Activated gamma-delta T cell treated with Interleukin-2 at 50 U/mL for 16 hours (primary cell): ENCODE measurements at places on chromosomes 7 and 10.

DNA sequence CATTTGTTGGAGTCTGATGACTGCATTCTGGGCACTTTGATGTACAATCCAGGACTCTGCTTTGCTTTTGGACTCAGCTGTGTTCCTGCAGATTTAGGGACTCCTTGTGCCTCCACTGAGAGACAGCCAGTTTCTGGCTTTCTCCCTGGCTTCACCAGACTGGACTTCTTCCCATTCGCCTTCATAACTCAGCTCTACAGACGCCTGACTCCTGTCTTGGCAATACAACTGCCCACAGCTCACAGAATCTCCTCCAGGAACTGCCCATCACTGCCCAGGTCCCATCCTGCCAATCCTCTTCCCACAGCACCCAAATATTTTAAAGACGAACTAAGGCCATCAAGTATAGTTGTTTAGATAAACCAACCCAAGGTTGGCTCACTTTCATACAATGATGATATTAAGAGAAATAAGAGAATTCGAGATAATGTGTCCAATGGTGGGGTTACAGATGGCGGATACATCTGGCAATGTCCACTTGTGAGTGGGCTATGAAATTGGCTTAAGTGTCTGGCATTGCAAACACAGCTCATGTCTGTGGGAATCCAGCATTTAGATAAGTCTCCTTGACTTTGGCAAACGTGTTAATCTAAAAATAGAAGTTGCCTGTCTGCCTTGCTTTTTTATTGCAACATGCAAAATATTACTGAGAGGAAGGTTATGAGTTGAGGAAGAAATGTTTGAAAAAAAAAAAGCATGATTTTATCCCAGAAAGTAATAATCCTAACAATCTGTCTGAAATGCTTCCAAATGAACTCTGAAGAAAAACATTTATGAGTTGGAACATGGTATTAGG lies 95.1 kb downstream of the ITGA8 start:
- no peak for DNase-seq

DNA sequence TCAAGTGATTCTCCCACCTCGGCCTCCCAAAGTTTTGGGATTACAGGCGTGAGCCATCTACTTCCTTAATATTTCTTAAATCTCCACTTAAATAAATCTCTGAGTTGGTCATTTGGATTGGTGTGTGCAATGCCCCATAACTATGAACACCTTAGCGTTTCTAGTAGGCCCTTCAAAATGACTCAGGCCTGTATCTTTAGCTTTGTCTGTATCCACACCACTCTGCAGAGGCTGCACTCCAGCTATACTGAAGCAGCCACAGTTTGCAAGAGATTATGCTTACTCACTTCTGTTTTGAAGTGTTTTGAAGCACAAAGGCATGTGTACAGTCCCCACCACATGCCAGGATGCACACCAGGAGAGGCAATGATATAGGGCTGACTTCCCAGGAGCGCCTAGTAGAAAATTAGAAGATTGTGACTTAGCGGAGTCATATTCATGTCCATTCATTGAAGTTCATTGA lies 2.4 kb upstream of the ST7 start:
- DNase-seq = no peak

DNA sequence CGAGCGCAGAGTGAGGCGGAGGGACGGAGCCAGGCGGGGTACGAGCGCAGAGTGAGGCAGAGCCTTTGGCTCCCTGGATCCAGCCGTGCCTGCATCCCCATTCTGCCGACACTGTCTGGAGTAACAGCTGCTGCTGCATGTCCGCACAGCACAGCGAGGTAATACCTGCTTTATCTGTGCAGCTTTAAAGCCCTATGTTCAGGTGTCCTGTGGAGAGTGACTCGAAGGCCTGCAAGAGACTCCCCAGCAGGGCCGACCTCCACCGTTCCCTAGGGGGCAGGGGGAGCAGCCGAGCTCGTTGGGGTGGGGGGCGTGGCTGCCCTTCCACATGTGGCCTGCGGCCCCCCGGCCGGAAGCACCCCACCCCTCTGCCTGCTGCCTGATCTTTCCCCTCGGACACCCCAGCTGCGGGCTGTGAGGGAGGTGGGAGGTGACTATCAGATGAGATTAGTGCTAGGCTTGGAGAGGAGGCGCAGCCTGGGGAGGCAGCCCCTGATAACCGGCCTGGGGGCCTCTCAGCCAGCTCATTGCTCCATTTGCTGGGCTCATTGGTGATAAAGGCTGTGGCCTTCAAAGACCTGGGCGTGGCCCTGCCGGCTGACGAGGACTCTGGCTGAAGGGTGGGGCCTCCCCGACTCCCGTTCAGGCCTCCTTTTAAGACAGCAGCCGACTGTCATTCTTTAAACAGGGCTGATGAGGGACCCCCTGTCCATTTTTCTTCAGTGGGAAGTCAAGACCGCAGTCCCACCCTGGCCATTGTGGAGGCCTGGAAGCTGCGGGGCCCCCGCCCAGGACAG lies 8.0 kb downstream of the VENTX start:
- no peak for DNase-seq

DNA sequence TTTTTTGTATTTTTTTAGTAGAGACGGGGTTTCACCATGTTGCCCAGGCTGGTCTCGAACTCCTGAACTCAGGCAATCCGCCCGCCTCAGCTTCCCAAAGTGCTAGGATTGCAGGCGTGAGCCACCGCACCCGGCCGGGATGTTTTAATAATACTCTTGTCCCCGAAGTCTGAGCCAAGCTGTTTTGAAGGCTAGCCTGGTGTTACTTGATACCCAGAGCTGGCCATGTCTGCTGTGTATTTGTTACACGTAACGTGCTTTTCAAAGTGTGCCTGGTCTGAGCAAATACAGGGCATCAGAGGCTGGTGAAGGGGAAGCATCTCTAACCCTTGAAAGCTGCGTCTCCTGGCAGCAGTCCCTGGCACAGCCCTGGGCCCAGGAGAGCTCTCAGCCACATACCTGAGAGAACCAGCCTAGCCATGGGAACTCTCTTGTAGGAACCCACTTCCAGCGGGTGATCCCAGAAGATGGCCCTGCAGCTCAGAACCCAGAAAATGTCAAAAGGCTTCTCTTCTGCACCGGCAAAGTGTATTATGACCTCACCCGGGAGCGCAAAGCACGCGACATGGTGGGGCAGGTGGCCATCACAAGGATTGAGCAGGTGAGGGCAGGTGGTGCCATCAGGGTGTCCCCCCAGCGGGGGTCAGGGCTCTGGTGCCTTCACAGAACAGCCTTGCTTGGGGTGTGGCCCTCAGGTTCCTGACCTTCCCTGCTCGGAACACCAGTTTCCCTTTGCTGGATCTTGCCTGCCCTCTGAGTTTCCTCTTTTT lies 41.7 kb upstream of the ZMIZ2 start:
- DNase-seq = no peak

DNA sequence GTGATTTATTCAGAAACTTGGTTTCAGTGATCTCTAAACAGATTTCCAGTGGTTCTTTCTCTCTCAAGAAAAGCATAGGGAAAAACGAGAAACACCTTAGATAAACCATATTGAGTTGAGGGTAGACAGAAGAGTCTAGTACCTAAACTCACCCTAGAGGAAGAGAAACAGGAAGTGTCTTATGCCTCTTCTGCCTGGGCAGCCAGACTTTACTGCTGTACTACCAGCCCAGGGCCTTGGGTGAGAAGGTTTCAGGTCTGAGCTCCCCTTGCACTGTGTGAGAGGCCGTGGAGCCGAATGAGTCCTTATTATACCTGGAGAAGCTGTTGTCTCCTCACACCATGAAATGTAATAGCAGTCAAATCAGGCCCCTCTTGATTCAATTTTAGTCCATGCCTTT lies 18.2 kb downstream of the HIF1AN start:
- DNase-seq = no peak

- no peak for DNase-seq
These were observed 273.9 kb downstream of the RPS24 start for GRCh38 chr10:78307576-78307975.

GRCh38 chr7:44629829-44630522 lies 23.5 kb downstream of the OGDH start:
- no peak for DNase-seq

- no peak for DNase-seq
These were observed 120.6 kb upstream of the AGK start for GRCh38 chr7:141430455-141431139.

DNA sequence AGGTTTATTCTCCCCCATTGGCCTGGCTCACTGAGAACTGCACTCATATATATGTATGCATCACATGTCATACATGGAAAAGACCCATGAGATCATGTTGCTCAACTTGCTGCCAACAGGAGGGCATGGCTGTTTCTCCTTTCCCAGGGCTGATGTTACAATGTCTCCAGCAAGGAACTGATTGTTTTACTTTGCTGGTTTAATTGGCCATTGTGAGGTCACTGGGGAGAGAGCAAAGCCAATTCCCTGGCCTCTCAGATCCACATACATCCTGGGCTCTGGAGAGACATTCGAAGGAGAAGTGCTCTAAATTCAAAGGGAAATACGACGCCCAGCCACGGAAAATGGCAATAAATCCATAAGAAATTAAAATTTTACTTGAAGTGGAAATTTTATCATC lies 287.8 kb downstream of the WDR11 start:
- no peak for DNase-seq

DNA sequence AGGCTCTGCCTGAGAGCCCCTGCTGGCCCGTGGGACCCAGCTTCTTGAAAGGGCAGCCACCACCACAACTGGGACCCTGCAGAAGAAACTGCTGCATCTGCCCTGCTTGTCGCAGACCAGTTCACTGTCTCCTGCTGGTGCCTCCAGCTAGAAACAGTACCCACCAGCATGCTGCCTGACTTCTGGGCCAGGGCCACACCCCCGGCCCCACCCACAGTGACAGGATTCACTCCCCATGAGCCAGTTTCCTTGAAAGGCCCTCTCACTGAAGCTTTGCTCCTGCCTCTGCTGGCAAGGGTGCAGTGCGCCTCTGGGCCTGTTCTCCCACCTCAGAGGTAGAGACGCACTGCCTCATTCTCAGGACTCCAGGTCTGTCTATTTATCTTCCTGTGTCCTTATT lies 32.4 kb downstream of the ANXA11 start:
- no peak for DNase-seq

GRCh38 chr7:99949645-99950228 lies 20.3 kb upstream of the GJC3 start:
- DNase-seq = no peak
